ENCODE measurements at places on chromosomes 11 and 22. TPM values are rescaled to one million over a fixed set of nuclear protein-coding genes. Genes with fewer than 3 reads are reported as not detected.

The NELL1 gene
- total RNA-seq: not detected

- DNase-seq: no peak
Measured at GRCh38 chr11:105000797-105001196, 22.2 kb downstream of the CASP5 start.

DNA sequence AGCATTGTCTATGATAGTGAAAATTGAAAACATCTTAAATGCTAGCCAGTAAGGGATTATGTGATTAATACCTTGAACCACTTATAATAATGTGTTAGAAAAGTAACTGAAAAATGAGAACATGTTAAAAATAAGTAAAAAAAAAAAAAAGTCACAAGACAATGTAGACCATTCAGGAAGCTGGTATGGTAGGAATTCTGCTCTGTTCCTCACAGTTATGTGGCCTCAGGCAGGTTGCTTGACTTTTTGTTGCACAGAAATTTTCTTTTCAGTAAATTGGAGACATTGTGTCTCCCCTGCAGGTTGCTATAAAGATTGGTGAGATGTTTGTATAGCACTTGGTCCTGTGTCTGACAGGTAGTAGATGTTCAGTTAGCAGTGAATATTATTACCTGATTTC lies 17.3 kb upstream of the PLET1 start:
- DNase-seq: no peak

DNA sequence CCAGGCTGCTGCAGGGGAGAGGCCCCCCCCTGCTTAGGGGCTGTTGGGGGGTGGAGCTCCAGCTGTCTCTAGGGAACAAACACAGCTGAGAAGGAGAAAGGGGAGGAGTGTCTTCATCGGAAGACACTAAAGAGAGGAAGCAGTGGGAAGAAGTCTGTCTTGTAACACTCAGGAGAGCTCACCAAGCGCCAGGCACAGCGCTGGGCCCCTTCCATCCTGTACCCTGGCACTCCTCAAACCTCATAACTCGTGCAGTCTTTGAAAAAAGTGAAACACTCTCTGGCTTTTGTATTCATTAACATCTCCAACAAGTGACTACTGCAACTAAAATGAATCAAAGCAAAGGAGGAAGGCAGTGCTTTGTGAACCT lies 67.4 kb upstream of the PRDM11 start:
- no peak for DNase-seq

GRCh38 chr11:66476841-66477251 lies 3.4 kb upstream of the DPP3 start:
- no peak for DNase-seq

The DDI1 gene
- total RNA-seq: not detected

- no peak for DNase-seq
Measured at GRCh38 chr11:102760344-102761035, 19.9 kb downstream of the MMP10 start.

GRCh38 chr11:73156686-73157085 lies 14.6 kb upstream of the FCHSD2 start:
- no peak for DNase-seq

DNA sequence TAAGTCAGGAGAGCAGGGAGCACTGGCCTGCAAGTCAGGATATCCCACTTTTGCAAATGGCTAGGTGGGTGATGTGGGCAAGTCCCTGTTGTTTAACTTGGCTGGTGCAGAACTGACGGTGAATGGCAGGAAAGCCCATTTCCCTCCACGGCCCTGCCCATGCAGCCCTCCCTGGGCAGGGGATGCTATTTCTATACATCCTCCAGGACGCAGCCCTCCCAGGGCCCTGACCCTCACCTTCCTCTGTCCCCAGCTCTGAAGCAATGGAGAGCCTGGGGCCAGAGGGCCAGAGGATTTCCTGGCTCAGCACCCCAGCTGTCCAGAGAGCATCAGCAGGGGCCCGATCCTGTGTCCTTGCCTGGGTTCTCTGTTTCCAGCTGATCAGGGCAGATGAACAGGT lies 91.3 kb downstream of the TSPAN18 start:
- DNase-seq: no peak

The OR52I1 gene
- not detected for total RNA-seq

- DNase-seq: peak; percentile 21
Measured at GRCh38 chr11:74669211-74670160, 61.7 kb downstream of the CHRDL2 start.

The FOXRED2 gene
- 15.0 TPM for total RNA-seq

DNA sequence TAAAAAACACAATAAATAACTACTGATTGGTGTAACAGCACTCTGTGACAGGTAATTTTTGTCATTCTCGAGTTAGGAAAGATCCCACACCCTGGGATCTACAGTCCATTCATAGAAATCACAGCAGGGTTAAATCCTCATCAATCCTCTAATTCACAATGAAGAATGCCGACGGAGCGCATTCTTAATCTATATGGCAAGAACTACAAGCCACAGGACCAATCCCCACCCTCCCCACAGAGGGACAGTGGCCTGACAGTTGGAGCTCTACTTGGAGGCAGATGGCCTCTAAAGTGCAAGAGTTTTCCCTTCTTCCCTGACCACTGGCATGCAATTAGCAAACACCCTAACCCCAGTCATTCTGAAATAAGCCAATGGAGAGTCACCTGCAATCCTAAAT lies 34.2 kb downstream of the TCF20 start:
- no peak for DNase-seq
